NCI-H1436 (cell line): ENCODE measurements at places on chromosomes 5 and 9.

GRCh38 chr5:122942164-122942914 lies 94.2 kb downstream of the PPIC start:
- no peak for DNase-seq

DNA sequence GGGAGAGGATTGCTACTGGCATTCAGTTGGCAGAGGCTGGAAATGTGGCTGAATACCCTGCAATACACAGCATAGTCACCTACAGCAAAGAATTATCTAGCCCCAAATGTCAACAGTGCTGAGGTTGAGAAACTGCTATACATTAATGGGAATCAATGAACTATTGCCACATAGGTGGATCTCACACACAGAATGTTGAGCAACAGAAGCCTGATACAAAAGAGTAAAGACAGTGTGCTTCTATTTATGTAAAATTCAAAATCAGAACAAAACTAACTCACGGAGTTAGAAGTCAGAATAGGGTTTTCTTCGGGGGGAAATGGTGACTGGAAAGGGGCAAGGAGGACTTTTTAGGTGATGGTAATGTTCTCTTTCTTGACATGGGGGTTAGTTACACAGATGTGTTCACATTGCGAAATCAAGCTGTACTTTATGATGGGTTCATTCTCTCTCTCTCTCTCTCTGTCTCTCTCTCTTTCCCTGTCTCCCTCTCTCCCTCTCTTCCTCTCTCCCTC lies 45.7 kb upstream of the PANK3 start:
- no peak for DNase-seq

DNA sequence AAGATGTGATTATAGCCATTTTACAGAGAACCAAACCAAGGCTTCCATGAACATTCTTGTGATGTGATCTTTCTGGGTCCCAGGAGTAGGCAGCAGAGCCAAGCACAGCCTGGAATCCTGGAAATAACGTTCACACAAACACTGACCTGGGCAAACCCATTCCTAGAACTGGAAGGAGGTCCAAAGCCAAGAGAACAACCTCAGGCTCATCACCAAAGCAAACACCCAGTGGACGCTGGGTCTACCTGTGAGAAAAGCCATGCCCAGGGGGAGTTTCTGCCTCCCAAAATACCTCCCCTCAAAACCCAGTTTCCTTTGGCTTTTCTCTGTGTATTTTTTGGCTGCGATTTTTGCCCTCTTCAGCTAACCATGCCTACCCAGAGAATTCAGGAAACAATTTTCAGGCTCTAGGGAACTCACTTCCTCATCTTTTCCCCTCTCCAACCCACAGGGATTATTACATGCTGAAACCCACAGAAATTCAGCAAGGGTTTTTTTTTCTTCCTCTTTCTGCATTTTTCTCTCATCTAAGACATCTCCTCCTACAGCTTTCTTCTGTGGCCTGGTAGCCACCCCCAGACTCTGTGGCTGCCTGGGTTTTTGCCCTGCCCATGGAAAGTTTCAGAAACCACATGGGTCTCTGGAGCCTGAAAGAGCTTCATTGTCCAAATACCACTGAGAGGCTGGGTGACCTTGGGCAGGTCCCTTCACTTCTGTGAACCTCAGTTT lies 75.0 kb downstream of the TNC start:
- DNase-seq = no peak

GRCh38 chr5:56508249-56508648 lies 275.1 kb upstream of the ANKRD55 start:
- no peak for DNase-seq

GRCh38 chr5:170960567-170960966 lies 98.7 kb downstream of the RANBP17 start:
- no peak for DNase-seq

- no peak for DNase-seq
These were observed 212.7 kb upstream of the PIK3R1 start for GRCh38 chr5:68002836-68003235.

GRCh38 chr5:32410630-32411029 lies 33.9 kb downstream of the ZFR start:
- no peak for DNase-seq

GRCh38 chr5:6858419-6858818 lies 145.2 kb downstream of the TENT4A start:
- no peak for DNase-seq

- no peak for DNase-seq
These were observed 264.9 kb upstream of the EFNA5 start for GRCh38 chr5:107935645-107936044.

DNA sequence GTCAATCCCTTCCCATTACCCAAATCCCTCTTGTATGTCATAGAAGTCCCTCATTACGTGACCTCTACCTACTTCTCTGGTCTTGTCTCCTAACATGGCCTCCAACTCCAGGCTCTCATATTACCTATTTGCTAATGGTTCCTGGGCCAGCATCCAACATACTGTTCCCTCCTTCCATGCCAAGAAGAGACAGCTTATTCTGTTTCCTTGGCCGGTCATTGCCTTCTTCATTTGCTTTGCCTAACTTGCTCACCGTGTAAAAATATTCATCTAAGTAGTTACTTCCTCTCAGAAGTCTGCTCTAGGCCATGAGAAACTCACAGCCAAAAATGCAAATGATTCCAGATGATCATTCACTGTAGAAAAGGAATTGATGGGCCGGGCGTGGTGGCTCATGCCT lies 8.9 kb upstream of the IL6ST start:
- no peak for DNase-seq

- no peak for DNase-seq
These were observed 68.5 kb downstream of the FRMD3 start for GRCh38 chr9:83469722-83470121.

DNA sequence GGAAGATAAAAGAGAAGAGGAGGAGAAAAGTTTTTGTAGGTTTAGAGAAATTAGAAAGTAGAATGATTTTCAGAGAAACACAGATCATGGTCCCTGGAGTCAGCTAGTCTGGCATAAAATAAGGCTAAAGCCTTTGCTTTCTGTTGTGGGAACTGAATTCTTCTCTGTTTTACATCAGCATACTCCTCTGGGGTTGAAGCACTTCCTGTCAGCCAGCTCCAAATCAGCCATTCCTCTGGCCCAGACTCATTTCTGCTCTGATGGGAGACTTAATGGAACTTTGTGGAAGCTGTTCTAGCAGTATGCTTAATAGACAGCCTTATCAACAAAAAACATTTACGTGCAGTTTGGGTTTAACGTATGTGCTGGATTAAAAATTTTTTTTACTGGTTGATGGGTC lies 143.2 kb downstream of the HMHB1 start:
- DNase-seq = no peak

GRCh38 chr5:143147902-143148301 lies 255.6 kb downstream of the NR3C1 start:
- no peak for DNase-seq

DNA sequence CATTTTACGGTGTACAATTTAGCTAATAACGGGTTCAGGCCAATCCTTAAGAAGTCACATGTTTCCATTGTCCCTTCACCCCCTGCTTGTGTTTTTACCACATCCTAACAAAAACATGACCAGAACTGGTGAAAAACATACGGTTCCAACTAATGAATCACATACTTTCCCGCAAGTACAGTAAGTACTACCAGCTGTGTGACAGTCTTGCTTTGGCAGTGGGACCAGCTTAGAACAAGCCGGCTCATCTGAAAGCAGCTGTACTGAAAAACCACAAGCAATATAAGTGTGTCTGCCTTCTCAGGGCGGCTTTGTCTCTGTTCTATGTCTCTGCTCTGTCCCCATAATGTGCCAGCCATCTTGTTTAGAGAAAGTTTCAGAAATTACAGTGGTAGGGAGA lies 242.5 kb downstream of the BNC2 start:
- no peak for DNase-seq

GRCh38 chr9:83119873-83120272 lies 56.9 kb upstream of the RASEF start:
- DNase-seq = no peak

- no peak for DNase-seq
These were observed 3.2 kb downstream of the RNF208 start for GRCh38 chr9:137218754-137219271.

GRCh38 chr9:97531888-97532376 lies 30.5 kb downstream of the TMOD1 start:
- DNase-seq = no peak

DNA sequence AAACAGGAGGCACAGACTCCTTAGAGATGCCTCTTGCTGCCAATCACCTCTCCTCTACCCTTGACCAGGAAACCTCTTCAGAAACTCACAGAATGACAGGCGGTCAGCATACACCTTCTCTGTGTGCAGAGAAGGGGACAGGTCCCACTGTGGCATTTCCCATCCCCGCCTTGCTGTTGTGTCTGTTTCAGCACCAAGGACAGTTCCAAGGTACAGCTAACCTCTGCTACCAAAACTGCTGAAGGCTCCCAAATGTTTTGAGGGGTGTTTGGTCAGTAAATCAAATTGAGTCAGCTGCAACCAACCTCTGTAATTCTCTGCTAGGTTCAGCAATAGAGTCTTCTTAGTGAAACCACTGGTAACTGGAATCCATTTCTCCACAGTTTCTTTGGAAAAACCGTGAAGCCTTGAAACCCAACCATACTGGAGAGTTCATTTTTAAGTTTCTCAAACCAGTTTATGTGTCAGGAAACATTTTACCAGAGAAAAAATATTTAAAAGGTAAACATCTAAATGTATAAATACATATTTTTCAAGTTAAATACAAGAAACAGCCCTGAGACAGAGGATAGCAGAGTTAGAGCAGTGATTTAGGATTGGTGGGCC lies 122.0 kb downstream of the DRD1 start:
- DNase-seq = no peak

- DNase-seq = no peak
These were observed 15.5 kb upstream of the MGAT1 start for GRCh38 chr5:180817893-180818674.

GRCh38 chr5:56011835-56012234 lies 17.1 kb upstream of the IL6ST start:
- no peak for DNase-seq

DNA sequence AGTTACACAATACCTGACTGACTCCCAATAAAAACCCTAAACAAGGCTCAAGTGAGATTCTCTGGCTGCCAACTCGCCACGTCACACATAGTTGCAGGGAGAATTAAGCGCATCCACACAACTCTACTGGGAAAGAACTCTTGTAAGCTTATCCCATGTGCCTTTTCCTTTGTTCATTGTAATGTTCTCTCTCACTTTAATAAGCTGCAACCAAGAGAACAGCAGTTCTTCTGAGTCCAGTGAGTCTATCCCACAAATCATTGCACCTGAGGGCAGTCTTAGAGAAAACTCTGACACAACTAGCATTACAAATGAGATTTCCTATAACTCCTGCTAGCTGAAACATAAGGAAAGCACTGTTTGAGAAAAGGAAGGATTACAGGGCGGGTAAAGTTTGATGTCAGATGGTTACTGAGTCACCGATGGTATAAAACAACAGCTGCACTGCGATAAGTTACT lies 27.4 kb downstream of the CENPK start:
- no peak for DNase-seq

DNA sequence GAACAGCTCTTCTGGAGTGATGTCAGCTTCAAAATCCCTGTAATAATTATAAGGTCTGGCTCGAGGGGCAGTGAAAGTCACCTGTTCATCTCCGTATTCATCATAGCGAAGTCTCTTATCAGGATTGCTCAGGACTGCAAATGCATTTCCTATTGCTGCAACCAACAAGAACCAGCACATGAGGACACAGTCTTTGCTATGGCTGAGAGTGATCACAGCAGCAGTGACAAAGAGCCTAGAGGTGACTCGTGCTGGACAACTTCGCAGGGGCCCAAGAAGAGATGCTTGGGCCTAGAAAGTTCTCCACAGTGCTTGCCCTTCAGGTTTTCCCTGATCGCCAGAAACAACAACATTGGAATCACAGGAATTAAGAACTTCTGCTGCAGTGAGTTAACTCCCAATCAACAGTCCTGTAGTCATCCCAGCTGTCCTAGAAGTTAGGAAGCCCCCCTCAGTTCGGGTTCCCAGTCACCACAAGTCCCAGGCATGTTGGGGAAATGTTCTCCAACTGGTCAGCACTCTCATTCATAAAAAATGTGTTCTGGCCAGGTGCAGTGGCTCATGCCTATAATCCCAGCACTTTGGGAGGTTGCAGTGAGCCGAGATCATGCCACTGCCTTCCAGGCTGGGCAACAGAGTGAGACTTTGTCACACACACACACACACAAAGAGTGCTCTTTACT lies 13.0 kb downstream of the DNAJC18 start:
- DNase-seq = no peak

DNA sequence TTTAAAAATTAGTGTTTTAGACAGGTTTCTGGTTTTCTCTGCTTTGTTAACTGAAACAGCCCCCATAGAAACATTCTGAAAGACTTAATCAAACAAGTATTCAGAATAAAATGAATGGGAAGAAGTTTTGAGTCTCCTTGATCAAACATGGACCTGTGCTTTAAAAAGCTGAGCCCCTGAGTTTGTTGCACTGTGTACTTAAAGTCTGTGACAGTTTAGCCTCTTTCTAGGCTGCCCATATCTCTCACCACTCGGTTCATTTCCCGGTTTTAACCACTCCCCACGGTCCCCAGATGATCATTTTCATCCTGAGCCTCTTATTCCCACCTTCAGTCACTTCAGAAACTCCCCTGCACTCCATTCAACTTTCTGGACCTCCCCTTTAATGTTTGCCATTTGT lies 215.9 kb upstream of the DMRT1 start:
- DNase-seq = no peak
